ENCODE measurements at places on chromosomes 2 and 18.
A peak's percentile ranks its signal among the peaks of the same experiment; 100 is the strongest.

GRCh38 chr2:102484310-102485061 is 11.5 kb downstream of the SLC9A4 start:
- no peak for ATAC-seq

DNA sequence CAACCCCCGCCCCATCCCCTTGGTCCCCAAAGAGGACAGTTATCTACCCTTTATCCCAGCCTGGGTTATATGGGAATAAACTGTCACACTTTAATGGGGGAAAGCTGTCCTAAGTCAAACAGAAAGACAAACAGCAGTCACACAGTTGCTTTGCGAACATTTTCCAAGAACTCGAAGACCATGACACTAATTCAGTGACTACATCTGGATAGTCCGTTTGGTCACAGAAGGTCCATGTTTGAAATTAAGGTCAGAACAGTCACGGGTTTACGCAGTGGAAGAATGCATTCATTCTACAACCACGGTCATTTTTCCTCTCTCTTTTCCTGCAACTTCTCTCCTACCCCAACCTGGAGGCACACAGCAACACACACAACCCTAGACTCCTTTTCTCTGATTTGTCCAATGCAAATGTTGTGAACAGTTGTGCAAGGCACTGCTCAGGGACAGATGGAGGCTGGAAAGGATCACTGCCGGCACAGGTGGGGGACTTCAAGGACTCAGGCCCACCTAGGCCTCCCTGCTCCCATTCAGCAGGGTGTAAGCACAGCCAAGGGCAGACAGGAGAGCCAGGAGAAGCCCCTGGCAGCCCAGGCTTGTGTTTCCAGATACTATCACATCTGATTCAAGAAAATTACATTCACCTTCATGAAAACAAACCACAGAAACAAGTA is 39.9 kb downstream of the ZNF516 start:
- ATAC-seq: no peak

- ATAC-seq: no peak
Observed at GRCh38 chr2:104412384-104412783, 441.5 kb upstream of the POU3F3 start.

- ATAC-seq: peak; percentile 42
Observed at GRCh38 chr2:64625299-64626145, 28.2 kb downstream of the SERTAD2 start.

- ATAC-seq: no peak
Observed at GRCh38 chr2:131517106-131517831, 10.4 kb upstream of the CCDC74A start.

GRCh38 chr2:95382686-95383634 is 19.5 kb upstream of the FAHD2A start:
- ATAC-seq: no peak

DNA sequence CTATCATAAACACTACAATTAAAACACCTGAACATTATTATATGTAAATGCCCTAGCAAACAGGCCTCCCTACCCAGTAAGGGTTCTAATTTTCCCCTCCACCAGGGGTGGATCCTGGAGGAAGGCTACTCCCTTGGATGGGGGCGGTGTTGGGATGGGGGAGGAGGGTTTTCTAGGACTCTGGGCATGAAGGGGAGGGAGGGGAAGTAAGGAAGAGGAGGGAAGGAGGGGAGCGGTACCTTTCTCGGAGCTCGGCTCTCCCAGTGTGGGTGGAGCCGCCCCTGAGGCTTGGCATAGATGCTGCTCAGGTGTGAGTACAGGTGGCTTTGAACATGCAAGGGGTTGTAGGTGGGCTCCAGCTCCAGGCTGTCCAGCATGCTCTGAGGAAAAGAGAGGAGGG is 5.4 kb downstream of the DOK1 start:
- no peak for ATAC-seq

- ATAC-seq: no peak
Observed at GRCh38 chr18:64752707-64753106, 603.8 kb upstream of the LINC00305 start.

DNA sequence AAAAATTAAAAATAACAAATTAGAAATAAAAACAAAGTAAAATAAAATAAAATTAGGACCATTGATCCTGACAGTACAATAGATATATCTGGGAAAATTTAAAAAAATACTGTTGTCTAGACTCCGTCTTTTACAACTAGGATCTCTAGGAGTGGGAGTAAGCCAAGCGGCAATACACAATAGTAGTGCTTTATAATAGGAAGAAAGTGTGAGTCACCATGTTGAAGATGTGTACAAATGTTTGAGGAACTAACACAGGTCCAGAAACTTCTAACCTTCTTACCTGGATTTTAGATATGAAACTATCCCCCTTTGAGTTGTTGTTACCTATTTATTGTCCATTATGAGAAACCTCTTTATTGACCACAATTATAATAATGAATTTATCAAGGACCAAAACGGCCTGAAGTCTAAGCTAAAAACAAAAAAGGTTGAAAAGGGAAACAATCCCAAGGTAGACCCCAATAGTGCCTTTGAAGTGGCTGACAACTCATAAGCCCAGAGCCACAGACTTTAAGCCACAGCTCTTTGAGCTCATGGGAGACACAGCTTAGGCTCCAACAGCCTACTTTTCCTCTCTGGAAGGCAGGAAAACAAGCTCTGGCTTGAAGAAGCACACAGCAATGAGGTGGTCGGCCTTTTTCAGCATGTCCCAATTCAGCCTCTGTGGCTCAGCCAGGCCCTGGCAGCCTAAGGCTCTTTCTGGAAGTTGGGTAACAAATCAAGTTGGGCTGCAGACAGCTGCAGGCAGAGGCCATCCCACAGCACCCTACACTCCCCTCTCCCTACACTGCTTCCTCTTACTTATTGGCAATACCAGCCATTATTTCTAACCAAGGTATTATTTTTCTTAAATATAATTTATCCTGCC is 62.9 kb downstream of the AQP4 start:
- ATAC-seq: no peak

- ATAC-seq: peak; percentile 79
Observed at GRCh38 chr2:46943881-46944798, 28.5 kb upstream of the MCFD2 start.

GRCh38 chr2:136217996-136218395 is 100.0 kb upstream of the CXCR4 start:
- ATAC-seq: no peak

DNA sequence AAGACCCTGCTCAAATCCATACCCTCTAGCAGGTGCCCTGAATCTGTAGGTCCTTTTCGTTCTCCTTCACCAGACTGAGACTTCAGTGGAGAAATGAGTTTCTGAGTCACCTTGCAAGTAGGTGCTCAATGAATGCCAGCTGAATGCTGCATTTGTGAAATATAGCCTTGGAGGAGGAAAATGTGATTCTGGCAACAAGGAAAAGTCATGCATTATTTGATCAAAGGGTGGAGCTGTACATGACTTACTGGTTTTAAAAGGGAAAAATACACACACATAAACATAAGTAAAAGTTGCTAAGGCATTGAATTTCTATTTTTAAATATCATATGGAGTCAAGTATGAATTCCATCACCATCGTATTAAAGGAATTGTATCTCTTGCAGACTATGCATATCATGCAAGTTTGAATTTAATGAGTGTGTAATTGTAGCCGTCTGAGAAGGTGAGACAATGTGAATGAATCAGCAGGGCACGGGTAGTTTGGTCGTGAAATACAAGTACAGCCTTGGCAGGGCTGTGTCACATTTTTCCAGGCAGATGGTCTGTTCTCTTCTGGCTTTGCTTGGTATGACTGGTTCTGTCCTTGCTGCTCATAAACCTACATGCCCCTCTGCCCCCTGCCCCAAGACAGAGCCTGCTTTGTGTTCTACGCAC is 160.8 kb downstream of the COL6A3 start:
- ATAC-seq: no peak

- ATAC-seq: no peak
Observed at GRCh38 chr18:2468051-2468450, 103.3 kb downstream of the METTL4 start.

- ATAC-seq: no peak
Observed at GRCh38 chr2:156099382-156099781, 233.1 kb downstream of the NR4A2 start.

GRCh38 chr2:171963198-171963597 is 36.6 kb upstream of the METAP1D start:
- no peak for ATAC-seq

DNA sequence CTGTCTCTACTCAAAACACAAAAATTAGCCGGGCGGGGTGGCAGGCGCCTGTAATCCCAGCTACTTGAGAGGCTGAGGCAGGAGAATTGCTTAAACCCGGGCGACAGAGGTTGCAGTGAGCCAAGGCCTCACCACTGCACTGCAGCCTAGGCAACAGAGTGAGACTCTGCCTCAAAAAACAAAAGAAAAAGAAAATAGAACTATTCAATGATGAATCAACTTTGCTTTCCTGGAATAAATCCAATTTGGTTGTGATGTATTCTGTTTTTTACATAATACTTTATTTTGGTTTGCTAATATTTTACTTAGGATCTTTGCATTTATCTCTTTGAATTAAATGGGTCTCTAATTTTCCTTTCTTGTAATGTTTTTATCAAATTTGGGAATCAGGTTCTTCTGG is 86.3 kb upstream of the MBOAT2 start:
- ATAC-seq: no peak

All from activated T-helper 17 cell treated with anti-CD3 and anti-CD28 coated beads, Interleukin-2, amount 50 U/mL, for 72 hours (primary cell).